ENCODE measurements at places on chromosomes 13 and 19.

- peak; percentile 66 for DNase-seq
Measured at GRCh38 chr13:112587764-112588489, at the start of gene TUBGCP3. TUBGCP3 (minus strand) TSS chr13:112588153; CDS start chr13:112587980, 173 bp downstream.

- DNase-seq, result no peak
Measured at GRCh38 chr13:79604752-79605151, 123.8 kb downstream of the NDFIP2 start.

GRCh38 chr19:45881909-45882528 lies 3.9 kb downstream of the IRF2BP1 start:
- DNase-seq, result no peak

- peak; percentile 50 for DNase-seq
Measured at GRCh38 chr13:79936368-79937136, 404.4 kb downstream of the SPRY2 start.

DNA sequence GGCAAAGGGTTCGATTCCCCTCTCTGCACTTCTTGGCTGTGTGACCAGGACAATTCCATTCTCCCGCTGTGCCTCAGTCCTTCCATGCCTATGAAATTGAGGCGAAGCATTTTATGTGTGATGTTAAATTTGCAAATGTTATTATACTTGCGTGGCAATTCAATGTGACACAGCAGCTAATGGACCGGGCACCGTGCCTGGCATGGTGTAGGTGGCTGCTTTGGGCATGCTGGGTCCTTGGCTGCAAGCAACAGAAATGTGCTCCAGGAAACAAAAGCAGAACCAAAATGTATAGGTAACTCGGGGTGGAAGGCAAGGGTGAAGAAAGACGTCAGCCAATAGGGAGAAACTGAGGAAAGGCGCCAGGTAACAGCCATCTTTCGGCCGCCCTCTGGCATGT lies 37.1 kb downstream of the TINCR start:
- DNase-seq, result no peak

GRCh38 chr13:77113496-77113895 lies 86.5 kb upstream of the FBXL3 start:
- DNase-seq, result no peak

DNA sequence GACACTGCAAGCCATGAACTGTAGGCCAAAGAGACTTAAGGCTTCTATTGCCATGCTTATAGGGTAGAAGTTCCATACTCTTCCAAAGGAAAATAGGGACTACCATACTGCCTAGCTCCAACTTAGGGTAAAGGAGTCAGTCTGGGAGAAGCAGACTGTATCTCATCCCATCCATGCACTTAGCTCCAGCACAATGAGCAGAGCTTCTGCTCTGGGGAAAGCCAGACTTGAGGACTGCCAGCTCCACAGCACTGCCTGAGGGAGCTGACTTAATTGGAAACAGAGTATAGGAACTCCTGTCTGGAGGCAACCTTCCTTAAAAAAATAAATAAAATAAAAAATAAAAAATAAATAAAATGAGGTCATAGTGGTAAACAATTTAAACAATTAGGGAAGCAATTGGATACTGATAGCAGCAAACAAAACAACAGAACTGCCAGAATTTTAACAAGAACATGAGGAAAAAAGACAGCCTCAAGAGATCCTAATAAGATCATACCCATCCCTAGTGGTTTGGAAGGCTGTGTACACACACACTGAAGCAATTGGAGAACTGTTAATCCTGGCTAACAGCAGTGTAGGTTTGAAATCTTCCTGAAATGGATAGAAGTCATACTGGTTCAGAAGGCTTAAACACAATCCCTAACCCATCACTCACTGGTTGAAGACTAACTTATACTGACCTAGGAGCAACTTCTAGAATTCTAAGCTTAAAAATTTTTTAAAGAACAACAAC lies 550.1 kb downstream of the TBC1D4 start:
- DNase-seq, result no peak

DNA sequence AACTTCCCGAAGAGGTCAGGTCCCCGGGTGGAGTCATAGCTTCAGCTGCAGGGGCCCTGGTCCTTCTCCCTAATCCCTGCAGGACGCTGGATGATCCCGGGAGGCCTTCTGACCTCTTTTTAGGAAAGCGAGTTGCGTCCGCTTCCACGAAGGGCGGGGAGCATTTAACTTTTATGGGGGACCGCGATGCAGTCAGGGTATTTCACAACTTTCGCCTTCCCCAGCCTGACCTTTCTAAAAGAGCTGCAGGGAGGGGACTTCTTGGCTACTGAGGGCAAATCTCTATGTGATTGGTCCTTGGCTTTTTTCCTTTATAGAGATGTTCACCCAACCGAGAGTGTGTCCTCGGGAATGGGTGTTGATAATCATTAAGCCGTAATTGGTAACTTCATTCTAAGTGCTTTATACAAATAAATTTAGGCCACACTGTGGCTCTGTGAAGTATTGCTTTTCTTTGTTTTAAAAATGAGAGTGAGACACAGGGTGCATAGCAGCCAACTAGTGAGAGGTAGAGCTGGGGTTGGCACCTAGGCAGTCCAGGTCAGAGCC lies 778 bp downstream of the ZNF230 start:
- peak; percentile 11 for DNase-seq

- DNase-seq, result no peak
Measured at GRCh38 chr19:14149509-14149994, 13.2 kb upstream of the ASF1B start.

- DNase-seq, result no peak
Measured at GRCh38 chr13:40611004-40611403, 55.4 kb downstream of the FOXO1 start.

- DNase-seq, result no peak
Measured at GRCh38 chr19:44582581-44583265, 30.6 kb upstream of the IGSF23 start.

- DNase-seq, result peak; percentile 20
Measured at GRCh38 chr19:57434386-57435061, 601 bp upstream of the ZNF749 start.

DNA sequence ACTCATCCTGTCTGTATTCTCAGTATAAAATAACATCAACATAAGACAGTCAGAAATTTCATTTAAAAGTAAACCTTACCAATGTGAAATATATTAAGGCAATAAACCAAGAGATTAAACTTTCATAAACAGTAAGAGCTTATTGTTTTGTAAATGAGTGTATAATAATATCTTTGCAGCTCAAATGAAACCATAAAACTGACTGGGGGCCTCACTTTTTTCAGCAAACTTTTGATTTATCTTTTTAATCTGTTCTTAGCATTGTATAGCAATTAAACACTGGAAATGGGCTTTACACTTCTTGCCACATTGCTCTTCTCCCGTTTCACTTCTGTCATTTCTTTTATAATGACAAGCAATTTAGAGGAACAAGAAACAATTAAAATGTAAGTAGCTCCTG lies 580.3 kb downstream of the GPC6 start:
- no peak for DNase-seq

DNA sequence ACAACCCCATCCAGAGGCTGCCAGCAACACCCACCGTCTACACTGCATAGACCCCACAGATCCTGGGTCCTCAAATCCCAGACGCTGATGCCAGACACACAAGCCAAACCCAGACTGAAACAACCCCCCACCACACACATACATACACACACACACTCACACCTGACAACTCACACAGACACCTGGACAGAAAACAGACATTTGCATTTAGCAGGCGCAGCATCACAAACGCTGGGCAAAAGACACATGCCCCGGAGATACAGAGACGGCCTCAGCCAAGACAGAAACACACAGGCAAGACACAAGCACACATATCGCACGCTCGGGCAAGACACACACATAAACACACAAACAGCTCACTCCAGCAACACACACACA lies 1.3 kb downstream of the BBC3 start:
- DNase-seq, result no peak

DNA sequence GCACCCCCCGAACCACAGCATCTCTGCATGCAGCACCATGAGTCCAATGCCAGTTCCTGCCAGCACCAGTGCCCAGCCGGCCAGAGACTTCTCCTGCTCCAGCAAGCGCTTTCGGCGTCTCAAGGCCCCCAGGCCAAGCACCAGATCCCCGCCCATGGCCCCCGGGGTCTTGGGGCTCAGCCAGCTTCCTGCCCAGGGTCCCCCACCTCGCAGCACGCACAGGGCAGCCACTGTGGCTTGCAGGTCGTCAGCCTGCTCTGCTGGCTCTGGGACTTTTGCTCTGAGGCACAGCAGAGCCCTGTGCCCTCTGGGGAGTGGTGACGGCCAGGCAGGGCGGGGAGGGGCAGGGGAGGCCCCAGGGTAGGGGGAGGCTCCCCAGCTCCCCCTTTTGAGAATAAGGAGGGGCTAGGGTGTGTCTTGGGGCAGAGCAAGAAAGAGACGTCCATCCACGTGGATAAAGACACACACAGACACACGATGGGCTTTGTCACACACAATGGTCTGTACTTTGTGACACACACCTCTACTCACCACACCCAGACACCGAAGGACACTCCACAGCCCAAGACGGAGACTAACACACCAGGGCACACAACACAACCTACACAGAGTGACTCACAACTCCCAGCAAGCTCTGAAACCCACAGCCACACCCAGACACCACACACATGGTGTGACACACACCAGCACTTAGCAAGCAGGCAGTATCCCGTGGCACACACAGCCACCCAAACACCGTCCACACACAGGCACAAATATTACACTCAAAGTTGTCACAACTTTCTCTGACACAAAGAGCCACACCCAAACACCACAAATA lies at the start of gene KCNN4:
TSS of gene KCNN4 (minus strand) at position 268 of the 820 bp plus-strand sequence. CDS start at position 156, 112 bp downstream.
- no peak for DNase-seq

DNA sequence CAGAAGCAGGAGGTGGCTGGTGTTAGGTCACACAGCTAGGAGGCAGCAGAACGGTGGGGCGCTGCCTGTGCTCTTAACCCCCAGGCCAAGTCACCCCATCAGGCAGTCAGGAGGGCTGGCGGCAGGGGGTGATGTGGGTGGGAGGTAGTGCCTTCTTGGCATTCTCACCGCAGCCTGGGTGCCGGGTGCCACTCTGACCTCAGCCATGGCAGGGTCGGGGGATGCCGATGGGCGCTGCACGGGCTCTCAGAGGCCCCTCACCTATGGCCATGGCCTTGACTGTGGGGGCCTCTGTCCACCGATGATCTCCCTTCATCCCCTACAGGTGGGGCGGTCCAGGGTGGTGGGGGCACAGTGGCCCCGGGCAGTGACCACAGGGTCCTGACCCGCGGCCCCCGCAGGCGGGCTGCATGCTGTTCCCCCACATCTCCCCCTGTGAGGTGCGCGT lies 5.6 kb downstream of the PTOV1 start:
- DNase-seq, result no peak

- DNase-seq, result no peak
Measured at GRCh38 chr13:112034231-112034630, 32.7 kb upstream of the SOX1 start.

- no peak for DNase-seq
Measured at GRCh38 chr13:37475966-37476365, 122.6 kb downstream of the POSTN start.

DNA sequence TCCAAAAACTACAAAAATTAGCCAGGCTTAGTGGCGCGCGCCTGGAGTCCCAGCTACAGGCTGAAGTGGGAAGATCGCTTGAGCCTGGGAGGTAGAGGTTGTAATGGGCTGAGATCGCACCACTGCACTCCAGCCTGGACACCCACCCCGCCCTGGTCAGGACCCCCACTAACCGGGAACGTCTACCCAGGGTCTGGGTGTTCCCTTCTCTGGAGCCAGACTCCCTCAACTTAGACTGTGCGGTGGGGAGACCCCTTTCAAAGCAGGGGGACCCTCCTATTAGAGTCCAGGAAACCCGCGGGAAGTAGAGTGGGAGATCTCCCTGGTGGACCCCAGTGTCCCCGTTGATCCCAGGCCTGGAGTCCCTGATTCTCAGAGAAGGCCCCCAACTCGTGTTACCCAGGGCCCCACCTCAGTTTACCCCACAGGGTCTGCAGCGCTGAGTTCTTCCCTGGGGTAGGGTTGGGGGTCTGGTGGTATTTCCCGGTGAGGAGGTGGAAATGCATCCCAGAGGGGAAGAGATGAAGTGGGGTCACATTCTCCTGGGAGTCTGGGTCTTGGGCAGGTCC lies 6.1 kb upstream of the ARRDC2 start:
- no peak for DNase-seq

DNA sequence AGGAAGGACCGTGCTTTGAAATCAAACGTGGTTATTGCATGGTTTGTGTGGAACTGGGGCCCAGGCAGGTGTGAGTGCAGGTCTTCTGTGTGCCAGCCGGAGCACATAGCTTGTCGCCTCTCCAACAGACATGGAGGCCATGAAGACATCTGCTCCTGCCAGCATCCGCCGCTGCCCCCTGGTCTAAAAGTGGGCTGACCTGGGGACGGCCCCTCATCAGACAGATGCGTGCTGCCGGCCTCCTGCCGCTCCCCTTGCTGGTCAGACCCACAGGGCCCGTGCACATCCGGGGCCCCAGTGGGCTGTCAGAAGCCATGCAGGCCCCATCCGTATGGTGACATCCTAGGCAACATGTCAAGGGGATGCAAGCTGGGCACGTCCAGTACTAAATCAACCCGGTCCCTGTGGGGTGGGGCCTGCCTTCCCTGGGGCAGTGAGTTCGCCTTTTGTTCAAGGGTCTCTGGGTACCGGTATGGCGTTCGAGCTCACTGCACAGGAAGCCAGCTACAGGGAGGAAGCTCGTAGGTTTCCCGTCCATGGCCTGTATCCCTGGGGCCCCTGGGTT lies 88.0 kb upstream of the MCF2L start:
- DNase-seq, result no peak

DNA sequence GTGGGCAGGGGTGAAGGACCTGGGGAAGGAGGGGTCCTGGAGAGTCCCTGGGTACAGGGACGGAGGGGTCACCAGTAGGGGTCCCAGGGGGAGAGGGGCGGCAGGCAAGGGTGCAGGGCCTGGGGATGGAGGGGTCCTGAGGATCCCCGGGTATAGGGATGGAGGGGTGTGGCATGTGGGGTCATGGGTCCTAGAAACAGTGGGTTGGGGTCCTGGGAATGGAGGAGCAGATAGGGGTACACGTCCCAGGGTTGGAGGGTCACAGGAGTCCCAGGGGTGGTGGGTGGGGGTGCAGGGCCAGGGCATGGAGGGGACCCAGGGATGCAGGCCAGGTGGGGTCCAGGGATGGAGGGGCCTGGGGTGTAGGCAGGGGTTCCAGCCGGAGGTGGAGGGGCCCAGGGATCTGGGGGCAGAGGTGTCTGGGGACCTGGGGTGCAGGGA lies 1.4 kb downstream of the BTBD2 start:
- DNase-seq, result no peak
